ENCODE measurements at places on chromosomes 3 and 15. TPM values are rescaled to one million over a fixed set of nuclear protein-coding genes. Genes with fewer than 3 reads are reported as not detected.

The LYZL4 gene
- total RNA-seq, result not detected

The LCTL gene
- not detected for total RNA-seq

The PROK2 gene
- 0.64 TPM for total RNA-seq

The NMB gene
- 2.3 TPM for total RNA-seq

The TMEM266 gene
- total RNA-seq, result 4.6 TPM

Data from cerebellum (tissue), 4 donors.